ENCODE measurements at places on chromosomes 6 and 20.

DNA sequence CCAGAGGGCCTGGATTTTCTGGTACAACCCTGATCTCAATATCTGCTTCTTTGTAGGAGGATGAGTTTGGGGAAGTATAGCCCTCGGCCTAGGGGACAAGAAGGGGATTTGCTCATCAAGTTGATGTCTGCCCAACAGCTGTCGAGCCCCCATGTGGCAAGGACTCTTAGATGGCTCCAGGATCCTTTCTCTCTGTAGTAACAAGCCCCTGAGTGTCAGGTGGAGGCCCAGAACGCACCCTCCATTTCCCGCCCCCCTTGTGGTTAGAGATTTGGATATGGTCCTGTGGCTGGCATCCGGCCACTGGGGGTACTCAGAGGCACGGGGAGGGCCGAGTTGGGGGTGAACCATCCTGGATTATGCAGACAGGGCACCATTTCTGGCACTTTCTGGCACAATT is 50.1 kb downstream of the CTCFL start:
- no peak for DNase-seq

GRCh38 chr6:73766040-73766439 is 70.0 kb downstream of the CD109 start:
- no peak for DNase-seq

- no peak for DNase-seq
Measured at GRCh38 chr6:34916348-34916967, 27.4 kb downstream of the ANKS1A start.

DNA sequence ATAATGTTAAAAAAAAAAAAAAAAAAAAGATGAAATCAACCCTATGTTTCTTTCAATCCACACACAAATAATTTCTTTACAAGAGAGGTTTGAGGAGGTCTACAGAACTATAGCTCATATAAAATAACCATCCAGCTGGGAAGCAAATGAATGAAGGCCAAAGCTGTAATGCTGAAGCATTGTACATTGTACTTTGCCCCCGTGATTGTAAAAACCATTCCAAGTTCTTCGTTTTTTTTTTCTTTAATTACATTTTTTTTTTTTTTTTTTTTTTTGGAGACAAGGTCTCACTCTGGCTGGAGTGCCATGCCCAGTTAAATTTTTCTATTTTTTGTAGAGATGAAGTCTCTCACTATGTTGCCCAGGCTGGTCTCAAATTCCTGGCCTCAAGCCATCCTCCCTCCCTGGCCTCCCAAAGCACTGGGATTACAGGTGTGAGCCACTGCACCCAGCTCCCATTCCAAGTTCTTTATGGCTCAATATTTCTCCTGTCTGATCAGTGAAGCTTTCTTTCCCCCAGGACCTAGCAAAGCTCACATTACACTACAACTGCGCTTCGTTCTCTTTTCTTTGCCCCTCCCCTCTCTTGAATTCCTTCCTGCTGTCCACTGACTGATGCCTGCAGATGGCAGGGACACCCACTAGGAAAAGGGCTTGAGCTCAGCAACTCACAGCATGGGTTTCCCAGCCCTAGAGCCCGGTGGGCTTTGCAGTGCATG is 53.0 kb upstream of the NOP56 start:
- DNase-seq: no peak

DNA sequence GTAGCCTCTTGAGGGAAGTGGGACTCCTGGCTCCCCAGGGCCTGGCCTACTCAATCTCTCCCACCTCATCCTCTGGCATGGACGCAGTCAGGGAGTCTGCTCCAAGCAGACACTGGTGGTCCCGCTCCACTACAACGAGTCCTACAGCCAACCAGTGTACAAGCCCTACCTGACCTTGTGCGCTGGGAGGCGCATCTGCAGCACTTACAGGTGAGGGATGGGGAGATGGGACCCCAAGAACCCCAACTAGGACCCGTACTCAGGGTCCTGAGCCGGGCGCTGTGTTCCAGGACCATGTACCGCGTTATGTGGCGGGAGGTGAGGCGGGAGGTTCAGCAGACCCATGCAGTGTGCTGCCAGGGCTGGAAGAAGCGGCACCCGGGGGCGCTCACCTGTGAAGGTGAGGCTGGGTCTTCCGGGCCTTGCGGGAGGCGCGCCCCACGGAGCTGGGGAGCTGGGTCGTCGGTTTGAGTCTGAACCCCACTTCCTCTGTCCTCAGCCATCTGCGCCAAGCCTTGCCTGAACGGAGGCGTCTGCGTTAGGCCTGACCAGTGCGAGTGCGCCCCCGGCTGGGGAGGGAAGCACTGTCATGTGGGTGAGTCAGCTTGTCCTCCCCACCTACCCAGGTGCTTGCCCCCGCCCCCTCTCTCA is 2.1 kb downstream of the EGFL8 start:
- DNase-seq: no peak

GRCh38 chr6:35810971-35811698 is 6.0 kb downstream of the LHFPL5 start:
- DNase-seq: peak; percentile 34

DNA sequence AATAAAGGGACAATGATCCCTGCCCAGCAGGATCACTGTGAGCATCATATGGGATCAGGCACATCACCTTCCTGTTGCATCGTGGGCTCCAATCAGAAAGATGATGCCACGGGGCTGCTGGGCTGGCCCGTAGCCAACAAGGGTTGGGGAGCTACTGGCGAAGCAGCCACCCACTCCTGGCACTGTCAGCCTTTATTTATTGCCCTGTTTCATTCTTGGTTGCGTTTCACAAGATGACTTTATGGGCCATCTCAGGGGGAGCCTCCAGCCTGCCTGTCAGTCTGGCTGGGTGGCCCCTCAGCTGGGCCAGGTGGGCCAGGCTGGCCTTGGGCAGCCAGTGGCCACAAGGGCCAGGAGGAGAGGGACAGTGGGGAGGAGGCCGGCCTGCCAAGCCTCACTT is 17.3 kb downstream of the VSTM2L start:
- DNase-seq: no peak

- DNase-seq: no peak
Measured at GRCh38 chr6:92201618-92202017, 1217.7 kb downstream of the EPHA7 start.

DNA sequence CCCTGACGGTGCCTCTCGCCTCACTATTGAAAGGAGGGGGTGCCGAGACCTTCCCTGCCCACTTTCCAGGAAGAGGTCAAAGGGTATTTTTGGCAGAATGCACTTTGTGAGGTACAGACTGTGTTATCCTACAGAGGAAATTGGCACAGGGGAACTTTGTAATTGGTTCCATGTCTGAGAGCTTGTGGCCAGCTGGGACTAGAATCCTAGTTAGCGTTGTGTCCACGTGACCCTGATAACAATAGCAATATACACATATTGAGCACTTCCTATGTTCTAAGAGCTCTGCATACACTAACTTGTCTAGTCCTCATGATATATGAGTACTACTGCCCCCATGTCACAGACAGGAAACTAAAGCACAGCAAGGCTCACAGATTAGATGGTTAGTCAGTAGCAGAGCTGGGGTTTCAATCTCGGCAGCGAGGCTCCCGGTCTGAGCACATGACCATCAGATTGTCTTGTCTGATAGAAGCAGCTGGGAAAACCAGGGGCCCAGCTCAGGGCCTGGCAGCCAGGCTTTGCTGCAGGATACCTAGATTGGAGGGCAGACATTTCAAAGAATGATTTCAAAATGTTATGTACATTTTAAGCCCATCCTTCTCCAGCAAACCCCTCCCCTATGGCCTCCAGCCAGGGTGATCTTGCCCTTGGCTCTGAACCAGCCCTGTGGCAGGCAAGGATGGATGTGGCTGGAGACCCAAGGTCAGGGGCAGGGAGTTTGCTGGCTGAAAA is 1.4 kb downstream of the MAPK13 start:
- DNase-seq: peak; percentile 39
